T-helper 17 cell (primary cell): ENCODE measurements at places on chromosomes 7 and 10.

DNA sequence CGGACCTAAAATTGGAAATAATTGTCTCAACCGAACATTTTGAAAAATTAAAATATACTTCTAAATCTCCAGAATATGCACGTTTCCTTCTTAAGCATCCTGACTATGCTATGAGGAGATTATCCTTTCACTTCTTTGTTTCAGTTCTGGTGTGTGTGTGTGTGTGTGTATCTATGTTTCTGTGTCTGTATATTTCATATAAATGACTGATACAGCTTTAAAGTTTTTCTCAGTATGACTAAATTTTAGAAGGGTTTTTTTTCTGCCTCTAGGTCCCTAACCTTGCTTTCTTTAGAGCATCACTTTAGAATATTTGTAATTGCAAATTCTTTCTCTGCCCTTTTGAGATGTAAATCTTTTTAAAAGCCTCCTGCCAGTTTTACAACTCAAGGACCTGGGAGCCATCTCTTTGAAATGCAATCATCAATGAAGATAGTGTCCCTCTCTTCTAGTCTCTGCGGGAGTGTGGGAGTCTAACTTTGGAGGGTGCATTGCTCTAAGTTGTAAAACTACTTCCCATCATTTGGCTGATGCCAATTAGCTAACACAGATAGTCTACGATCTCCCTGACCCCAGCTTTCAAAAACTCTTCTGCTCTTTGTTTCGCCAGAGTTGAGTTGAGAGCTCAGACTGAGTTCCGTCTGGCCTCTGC lies 782.0 kb upstream of the ZWINT start:
- H3K27ac ChIP-seq = no peak overlapping the region
- no peaks in the 10 kb centered on the region for H3K4me1 ChIP-seq
- no peaks in the 10 kb centered on the region for H3K27me3 ChIP-seq
- DNase-seq = no peak

DNA sequence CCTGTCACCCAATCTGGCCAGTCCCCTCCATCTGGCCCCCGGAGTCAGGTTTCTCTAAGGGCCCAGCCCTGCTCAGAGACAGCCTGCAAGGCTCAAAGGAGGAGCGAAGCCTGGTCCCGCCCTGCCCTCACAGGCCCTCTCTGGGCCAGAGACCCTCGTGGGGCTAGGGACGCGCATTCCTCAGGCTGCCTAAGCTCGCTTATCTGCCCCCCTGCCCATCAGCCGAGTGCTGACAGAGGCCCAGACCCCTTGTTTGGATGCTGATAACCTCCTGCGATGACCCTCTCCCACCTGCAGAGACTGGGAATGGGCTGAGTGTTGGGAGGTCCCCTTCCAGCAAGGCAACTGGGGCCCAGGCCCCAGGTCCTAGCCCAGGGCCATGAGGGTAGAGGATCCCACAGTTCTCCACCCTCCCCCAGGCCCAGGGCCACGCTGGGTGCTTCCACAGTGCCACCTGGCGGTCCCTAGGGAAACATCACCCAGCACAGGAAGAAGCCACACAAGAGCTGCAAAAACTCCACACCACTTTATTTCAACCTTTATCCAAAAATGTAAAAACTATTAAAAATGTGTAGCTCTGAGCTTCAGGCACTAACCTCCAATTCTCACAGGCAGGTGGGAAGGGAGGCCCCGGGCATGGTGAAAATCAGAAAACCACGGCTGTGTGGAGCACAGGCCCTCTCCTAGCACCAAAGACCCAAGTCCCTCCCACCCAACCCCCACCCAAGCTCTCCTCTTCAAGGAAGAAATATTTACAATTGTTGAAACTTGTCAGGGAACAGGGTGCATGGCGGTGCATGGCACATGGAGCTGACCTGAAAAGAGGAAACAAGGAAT lies 2.2 kb downstream of the NPM3 start:
- peaks cover 5% of the 10 kb centered on the region for H3K36me3 ChIP-seq
- no peak overlapping the region for H3K27ac ChIP-seq
- peaks cover 54% of the 10 kb centered on the region for H3K4me1 ChIP-seq
- peaks cover 29% of the 10 kb centered on the region for H3K27me3 ChIP-seq
- H3K4me3 ChIP-seq = peak overlapping the region; percentile 72

GRCh38 chr7:51121931-51122425 lies 194.6 kb downstream of the COBL start:
- DNase-seq = no peak
- peaks cover 19% of the 10 kb centered on the region for H3K27me3 ChIP-seq
- H3K36me3 ChIP-seq = no peaks in the 10 kb centered on the region
- H3K4me3 ChIP-seq = peak overlapping the region; percentile 45
- H3K4me1 ChIP-seq = peaks cover 7% of the 10 kb centered on the region
- peak overlapping the region; percentile 29 for H3K27ac ChIP-seq

DNA sequence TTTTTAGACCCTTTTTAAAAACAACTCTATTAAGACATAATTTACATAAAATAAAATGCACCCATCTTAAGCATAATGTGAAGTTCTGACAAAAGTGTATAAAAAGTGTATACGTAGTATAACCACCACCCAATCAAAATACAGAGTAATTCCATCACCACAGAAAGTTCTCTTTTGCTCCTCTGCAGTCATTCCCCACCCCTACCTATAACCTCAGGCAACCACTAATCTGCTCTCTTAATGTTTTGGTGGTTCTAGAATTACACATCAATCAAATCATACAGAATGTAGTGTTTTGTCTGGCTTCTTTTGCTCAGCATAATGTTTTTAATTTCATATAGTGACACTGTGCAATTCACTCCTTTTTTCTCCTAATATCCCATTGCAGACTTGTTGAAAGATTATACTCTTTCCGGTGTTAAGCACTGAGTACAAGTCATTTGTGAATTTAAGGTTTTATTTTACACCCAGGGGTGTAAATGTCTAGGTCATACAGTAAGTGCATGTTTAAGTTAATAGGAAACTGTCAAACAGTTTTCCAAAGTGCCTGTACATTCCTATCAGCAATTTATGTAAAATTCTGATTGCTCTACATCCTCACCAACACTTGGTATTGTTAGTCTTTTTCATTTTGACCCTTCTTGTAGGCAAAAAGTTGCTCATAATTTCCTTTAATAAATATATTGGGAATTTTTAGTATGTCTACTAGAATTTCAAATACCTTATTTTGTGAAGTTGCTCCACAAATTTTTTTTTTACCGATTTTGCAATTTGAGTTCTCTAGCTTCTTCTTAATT lies 86.3 kb downstream of the ZFAND4 start:
- H3K4me1 ChIP-seq = peaks cover 14% of the 10 kb centered on the region
- H3K27ac ChIP-seq = no peak overlapping the region
- H3K27me3 ChIP-seq = no peaks in the 10 kb centered on the region
- peaks cover 7% of the 10 kb centered on the region for H3K36me3 ChIP-seq
- no peak overlapping the region for H3K4me3 ChIP-seq

GRCh38 chr7:138097064-138097741 lies 20.9 kb downstream of the AKR1D1 start:
- no peak for DNase-seq
- peaks cover 16% of the 10 kb centered on the region for H3K27me3 ChIP-seq
- H3K36me3 ChIP-seq = peaks cover 6% of the 10 kb centered on the region
- no peak overlapping the region for H3K27ac ChIP-seq

- H3K27me3 ChIP-seq = peaks cover 26% of the 10 kb centered on the region
- H3K27ac ChIP-seq = no peak overlapping the region
- no peak overlapping the region for H3K4me3 ChIP-seq
- no peaks in the 10 kb centered on the region for H3K4me1 ChIP-seq
- no peaks in the 10 kb centered on the region for H3K36me3 ChIP-seq
These were observed 40.8 kb upstream of the CACNB2 start for GRCh38 chr10:18099415-18099814.

- H3K27ac ChIP-seq = no peak overlapping the region
- no peaks in the 10 kb centered on the region for H3K27me3 ChIP-seq
- H3K4me1 ChIP-seq = peaks cover 2% of the 10 kb centered on the region
- H3K4me3 ChIP-seq = no peak overlapping the region
These were observed 8.7 kb upstream of the COBL start for GRCh38 chr7:51325261-51325676.

GRCh38 chr7:109964780-109965179 lies 1126.1 kb upstream of the LRRN3 start:
- H3K36me3 ChIP-seq = no peaks in the 10 kb centered on the region
- H3K4me3 ChIP-seq = no peak overlapping the region
- no peak overlapping the region for H3K27ac ChIP-seq
- H3K27me3 ChIP-seq = no peaks in the 10 kb centered on the region
- no peaks in the 10 kb centered on the region for H3K4me1 ChIP-seq
- DNase-seq = no peak
